ENCODE measurements at places on chromosomes 5 and 9. TPM values are rescaled to one million over a fixed set of nuclear protein-coding genes. Genes with fewer than 3 reads are reported as not detected.

The GRIN3A gene
- polyA plus RNA-seq: not detected

The CMYA5 gene
- 0.72 TPM for polyA plus RNA-seq

The HAPLN1 gene
- polyA plus RNA-seq: not detected

The PCDHB5 gene
- 4.5 TPM for polyA plus RNA-seq

The ISL1 gene
- polyA plus RNA-seq: 1.2 TPM

The ADAMTSL2 gene
- polyA plus RNA-seq: 35.3 TPM

The RANBP3L gene
- 1.4 TPM for polyA plus RNA-seq

The PHF24 gene
- 0.16 TPM for polyA plus RNA-seq

The UBE2QL1 gene
- 1.1 TPM for polyA plus RNA-seq

The PSD2 gene
- 0.13 TPM for polyA plus RNA-seq
